ENCODE measurements at places on chromosomes 6 and 20.

- no peak for DNase-seq
Measured at GRCh38 chr6:122422614-122423267, 23.3 kb downstream of the HSF2 start.

DNA sequence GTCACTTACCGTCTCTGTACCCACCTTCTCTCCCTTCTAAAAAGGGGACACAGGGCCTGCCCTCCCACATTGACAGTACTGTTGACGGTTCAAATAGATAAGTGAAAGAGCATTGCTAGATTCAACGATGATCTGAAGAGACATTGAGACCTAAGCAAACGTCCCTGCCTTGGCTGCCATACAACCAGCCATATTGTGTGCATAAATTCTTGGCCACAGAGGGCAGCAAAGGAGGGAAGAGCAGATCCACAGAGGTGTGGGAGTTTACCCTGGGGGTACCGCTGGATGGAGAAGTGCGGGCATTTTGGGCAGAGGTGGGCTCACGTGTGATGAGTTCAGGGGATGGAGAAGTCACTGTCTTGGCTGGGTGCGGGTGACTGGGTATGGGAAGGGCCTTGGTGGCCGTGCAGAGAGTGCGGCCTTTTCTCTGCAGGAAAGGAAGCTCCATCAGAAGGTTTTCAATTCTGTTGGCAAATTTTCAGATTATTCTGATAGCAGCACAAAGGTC is 85.6 kb downstream of the POPDC3 start:
- DNase-seq, result no peak

DNA sequence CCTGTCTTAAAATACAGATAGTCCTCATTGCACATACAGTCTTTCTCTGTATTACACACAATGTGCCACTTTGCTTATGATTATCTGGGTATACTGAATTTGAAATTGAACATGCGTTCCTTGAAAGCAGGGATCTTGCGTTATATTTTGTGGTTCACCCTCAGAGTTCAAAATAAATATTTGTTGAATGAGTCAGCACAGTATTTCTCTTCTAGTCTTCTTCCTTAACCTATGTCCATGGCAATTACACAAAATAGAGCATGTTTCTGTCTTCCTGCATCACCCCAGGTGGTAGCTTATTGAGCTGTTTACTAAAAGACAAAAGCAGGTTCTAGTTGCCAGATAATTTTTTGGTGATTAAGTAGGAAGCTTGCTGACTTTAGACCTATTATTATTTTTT is 272.9 kb upstream of the FERMT1 start:
- no peak for DNase-seq

DNA sequence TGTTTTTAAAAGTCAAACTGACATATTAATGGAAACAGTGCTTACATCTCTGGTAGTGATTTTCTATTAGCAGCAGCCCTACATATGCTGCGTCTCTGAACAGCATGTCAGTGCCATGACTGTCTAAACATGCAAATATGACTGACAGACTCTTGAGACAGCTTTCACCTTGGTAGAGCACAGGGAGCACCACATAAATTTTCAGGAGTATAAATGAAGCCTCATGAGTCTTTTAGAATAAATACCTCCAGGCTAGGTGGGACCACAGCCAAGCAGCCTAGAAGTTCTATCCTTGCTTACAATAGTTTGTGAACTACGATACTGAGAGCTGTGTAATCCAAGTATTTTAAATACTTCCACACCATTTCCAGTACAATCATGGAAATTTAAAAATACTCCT is 410.7 kb upstream of the RUNX2 start:
- DNase-seq, result no peak

GRCh38 chr20:32418376-32418775 is 60.2 kb downstream of the ASXL1 start:
- no peak for DNase-seq

Measured in T-helper 1 cell (primary cell).